CD4-positive, alpha-beta T cell (primary cell): ENCODE measurements at places on chromosomes 11 and 22.

DNA sequence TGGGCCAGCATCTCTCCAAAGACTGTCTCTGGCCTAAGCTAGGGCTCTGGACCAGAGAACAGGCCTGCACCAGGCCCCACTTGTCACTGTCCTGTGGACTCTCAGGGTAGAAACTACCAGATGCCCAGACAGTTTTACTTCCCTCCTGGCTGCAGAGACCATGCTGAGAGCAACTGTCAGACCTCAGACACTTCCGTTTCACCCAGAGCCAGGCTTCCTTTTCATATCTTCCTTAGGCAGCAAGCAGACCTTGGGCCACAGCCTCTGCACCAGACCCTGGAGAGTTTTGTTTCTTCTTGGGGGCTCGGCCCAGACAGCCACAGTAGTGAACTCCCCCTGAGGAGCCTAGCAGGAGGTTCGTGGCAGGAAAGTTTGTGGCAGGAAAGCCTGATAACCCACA, 12.1 kb upstream of the FCHSD2 start:
- peak; percentile 56 for DNase-seq

- no peak for DNase-seq
These were observed 11.6 kb downstream of the CD59 start for GRCh38 chr11:33724644-33725035.

GRCh38 chr22:30872285-30873041, 96.1 kb downstream of the MORC2 start:
- no peak for DNase-seq

GRCh38 chr11:126483621-126484195, 128.2 kb downstream of the ST3GAL4 start:
- no peak for DNase-seq

- DNase-seq, result no peak
These were observed 16.3 kb downstream of the APOL5 start for GRCh38 chr22:35733791-35734516.

DNA sequence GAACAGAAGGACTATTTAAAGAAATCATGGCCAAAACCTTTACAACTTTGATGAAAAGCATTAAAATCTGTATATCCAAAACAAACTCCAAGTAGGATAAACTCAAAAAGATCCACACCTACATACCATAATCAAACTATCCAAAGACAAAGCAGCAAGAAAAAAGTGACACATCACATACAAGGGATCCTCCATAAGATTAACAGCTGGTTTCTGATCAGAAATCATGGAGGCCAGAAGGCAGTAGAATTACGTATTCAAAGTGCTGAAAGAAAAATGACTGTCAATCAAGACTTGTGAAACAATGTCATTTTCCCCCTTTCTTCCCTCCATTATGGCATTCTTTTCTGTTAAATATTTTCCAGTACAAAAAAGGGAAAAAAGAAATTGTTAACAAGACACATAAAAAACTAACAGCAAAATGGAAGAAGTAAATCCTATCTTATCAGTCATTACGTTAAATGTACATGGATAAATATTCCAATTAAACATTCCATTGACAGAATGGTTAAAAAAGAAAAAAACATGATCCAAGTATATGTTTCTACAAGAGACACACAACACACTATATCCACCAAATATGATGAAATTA, 34.2 kb upstream of the ARHGAP32 start:
- no peak for DNase-seq

DNA sequence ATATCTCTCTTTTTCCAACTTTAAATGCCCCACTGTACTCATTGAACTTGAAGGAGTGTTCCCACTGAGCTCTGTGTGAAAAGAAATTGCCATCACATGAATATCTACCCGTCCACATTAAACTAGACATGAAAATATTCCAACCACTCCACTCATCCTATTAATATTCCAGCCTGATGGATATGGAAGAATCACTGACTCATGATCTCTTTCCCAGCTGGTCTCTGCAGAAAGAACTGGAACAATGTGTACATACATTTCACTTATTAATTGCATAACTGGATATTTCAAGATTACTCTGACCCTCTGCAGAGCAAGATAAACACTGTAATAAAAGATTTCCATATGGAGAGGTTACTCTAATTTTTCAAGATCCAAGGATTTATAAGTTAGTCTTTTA, 711.1 kb upstream of the LRRC4C start:
- no peak for DNase-seq

DNA sequence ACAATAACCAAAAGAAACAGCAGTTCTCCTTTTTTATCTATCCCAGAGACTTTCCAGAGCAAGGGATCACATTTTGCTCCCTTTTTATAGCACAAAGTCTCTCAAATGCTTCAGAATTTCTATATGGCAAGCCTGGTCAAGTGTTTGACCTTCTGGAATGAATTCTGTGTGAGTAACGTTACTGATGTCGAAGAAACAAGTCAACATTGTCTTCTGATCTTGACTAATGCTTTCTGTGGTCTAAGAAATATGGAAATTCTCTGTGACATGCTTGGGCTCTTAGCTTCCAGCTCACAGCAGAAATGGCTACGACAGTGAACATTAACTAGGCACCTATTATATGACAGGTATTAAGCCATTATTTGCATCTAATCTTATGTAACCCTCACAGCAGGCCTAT, 411.7 kb downstream of the CADM1 start:
- DNase-seq, result no peak

DNA sequence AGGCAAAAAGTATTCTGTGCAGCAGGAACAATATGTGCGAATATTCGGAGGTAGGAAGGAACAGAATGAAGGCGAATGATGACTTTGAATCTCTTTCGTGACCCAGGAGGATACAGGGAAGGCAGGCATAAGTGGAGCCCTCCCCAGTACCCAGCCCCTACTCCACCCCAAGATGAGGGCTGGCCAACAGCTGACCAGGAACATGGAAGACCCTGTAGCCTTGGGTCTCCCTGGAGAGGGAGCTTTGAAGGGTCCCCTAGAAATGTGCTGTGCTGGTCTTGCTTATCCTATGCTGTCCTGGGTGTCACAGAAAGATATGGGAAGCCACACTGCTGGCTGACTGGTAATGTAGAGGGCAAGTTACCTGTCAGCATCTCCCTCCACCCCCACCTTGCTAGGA, 113.7 kb upstream of the NCAM1 start:
- no peak for DNase-seq

DNA sequence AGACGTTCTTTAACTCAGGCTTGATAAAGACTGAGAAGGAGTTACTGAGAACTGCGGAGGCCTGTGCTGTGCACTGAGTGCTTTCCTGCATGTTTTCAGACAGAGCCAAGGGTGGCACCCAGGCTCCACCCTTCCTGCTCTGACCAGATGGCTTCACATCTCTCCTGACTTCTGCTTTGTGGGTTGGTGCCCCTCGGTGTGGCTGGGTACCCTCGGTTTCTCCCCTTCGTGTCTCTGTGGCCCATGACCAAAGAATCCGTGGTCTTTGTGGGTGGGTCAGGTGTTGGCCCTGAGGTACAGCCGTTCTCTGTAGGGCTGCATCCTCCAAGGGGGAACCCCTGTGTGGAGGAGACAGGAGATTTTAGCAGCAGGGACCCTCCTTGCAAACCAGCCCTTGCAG, 34.3 kb downstream of the GRIK4 start:
- peak; percentile 12 for DNase-seq

DNA sequence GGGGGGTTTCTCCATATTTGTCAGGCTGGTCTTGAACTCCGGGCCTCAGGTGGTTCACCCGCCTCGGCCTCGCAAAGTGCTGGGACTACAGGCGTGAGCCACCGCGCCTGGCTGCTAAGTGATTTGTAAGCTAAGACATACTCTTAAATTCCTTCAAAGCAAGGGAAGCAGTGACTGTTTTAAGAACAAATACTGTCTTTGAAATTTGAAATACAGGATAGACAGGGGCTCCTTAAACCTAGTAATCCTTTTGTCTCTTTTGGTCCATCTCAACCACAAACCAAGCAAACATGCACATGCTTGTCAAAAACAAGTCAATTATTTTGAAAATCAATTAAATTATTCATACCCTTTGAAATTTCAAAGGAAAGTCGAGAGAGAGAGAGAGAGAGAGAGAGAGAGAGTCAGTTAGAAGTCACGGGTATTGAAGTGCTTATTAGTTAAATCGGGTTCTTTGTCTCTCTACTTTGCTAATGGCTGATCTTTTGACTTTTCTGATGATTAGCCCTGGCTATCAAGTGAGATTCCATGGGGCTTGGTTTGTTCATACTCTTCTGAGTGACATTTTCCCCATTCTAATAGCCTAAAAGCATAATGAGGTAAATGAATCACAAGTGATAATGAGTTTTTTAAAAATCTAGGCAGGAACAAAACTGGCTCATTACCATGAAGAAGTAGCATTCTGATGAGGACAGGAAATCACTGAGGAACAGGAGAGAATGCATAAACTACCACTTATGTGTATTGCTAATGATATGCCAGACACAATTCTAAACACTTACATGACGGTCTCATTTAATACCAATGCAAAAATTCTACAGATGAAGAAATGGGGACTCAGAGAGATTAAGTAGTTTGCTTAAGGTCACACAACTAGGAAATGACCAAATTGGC, 48.0 kb downstream of the MCHR1 start:
- DNase-seq, result no peak

GRCh38 chr22:44326491-44326885, 13.7 kb upstream of the SHISAL1 start:
- DNase-seq, result no peak

DNA sequence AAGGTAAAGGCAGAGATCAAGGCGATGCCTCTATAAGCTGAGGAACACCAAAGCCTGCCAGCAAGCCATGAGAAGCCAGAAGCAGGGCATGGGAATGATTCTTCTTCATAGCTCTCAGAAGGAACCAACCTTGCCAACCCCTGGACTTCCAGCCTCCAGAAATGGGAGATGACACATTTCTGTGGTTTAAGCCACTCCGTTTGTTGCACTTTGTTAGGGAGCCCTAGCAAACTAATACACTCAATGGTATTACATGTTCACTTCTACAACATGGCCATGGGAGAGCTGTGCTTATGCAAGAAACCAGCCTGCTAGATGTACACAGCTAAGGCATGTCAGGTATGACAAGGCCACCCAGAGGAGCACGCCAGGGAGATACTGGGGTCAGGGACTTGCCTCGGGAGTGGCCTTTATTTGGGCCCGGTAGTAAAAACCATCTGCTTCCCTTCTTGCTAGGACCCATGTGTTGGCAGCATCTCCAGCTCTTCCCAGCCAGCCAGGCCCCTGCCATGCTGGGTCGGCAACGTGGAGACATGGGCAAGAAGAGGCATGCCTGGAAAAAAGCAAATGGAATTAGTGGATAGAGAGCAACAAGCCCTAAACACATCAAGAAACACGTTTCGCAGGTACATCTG, 3.6 kb downstream of the C11orf16 start:
- DNase-seq, result no peak

GRCh38 chr11:119157063-119157462, 8.2 kb downstream of the ABCG4 start:
- DNase-seq, result no peak

DNA sequence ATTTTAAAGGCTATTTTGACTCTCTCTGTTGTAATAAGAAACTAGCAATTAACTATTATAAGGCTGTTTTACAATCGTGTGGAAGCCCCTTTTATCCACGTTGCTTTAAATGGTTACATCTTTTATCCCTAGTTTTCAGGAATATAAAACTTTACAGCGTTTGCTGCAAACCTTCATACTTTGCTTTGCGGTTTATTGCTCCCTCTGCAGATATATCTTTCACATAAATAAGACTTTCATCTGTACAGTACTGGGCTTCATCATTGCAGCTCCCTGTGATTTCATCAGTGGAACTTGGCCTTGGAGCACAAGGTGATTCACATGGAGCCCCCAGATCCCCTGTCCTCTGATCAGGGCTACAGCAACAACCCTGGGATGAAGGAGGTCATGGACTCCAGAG, 25.6 kb downstream of the HTR3A start:
- no peak for DNase-seq

- DNase-seq, result no peak
These were observed 39.8 kb downstream of the KCNJ1 start for GRCh38 chr11:128827191-128827893.

GRCh38 chr11:134485316-134485715, 73.3 kb upstream of the B3GAT1 start:
- DNase-seq, result no peak

DNA sequence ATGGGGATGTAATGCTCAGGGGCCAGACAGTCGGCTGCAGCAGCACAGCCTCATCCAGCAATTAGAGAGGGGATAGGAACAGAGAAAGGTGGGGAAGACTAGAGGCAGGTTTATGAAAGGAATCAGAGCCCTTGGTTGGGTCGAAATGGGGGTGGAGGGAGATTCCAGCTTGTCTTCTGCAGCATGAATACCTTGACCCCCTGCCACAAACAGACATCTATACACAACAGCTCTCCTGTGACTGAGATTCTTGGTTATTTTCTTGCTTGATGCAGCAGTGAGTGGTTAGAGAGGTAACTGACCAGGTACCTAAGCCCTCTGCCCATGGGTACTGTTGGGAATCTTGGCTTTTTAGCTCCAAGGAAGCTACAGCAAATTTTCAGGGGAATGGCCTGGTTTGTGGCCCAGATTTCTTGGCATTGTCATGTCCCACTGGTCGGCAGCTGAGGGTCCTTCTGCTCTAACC, at the start of gene TRIM49D1:
TSS of gene TRIM49D1 (minus strand) at position 51 of the 466 bp plus-strand sequence. CDS start 4,535 bp downstream, outside the sequence.
- DNase-seq, result no peak

DNA sequence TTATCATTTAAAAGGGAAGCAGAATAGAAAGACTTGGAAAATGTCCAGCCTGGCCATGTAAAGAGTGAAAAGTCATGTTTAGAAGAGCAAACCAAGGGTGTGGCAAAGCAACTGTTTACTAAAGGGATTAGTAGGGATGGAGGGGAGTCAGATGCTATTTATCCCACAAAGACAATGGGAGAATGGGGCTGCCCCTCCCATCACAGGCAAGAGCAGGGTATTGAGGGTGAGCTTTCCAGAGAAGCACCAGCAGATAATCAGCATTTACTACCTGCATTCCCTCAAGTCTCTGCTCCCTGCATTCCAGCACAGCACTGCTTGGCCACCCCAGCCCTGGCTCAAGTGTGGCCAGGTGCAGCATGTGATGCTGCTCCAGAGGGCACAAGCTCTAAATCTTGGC, 18.5 kb upstream of the QSER1 start:
- no peak for DNase-seq

DNA sequence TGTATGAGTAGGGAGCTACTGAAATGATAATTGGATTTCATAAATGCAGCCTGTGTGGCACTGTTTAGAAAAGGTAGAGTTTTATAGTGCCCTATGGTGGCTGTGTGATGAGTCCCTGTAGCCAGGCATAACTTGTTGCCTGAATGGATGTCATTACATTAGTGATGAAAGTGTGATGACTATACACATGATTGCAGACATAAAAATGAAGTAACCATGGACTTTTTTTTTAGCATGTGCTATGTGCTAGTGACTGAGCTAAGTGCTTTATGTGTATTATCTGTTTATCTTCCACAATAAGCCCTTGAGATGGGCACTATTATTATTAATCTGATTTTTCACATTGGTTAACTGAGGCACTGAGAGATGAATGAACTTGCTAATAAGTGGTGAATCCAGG, 13.5 kb upstream of the GRAMD1B start:
- no peak for DNase-seq

GRCh38 chr11:12505183-12505582, 127.8 kb downstream of the PARVA start:
- DNase-seq, result no peak

- DNase-seq, result no peak
These were observed 17.8 kb downstream of the KIF18A start for GRCh38 chr11:28090052-28090749.

DNA sequence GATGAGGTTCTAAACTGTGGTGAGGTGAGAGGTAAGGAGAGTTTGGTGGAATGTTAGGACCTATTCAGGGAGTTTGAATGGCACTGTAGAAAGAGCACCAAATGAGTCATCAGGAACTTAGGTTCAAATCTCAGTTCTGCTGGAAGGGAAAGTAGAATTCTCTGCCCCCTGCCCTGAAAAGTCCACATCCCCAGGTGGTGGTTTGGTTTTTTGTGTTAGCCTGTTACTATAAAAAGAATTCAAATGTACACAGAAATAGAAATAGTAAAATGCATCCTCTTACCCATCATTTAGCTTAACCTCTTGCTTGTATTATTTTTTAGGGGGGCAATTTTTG, 20.2 kb downstream of the PPFIBP2 start:
- DNase-seq, result no peak
